ENCODE measurements at places on chromosomes 2 and 18.

- no peak for DNase-seq
Measured at GRCh38 chr2:54074606-54075341, 40.6 kb upstream of the ACYP2 start.

DNA sequence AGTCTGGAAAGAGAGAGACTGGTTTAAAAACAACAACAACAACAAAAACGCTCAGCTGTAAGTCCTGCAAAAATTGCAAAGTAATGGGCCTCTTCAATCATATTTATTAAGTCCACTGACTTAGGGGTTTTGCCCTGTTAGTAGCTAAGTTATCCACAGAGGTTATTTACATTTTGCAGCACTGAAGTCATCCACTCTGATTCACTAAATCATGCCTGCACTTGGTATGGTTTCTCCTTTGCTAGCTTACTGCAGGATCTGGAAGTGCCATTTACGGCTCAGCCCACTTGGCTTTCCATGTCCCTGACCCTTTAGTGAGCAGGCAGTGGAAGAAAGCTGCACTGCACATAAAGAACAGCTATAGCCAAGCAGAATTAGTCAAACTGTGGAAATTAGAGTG is 484.4 kb downstream of the NRXN1 start:
- no peak for DNase-seq

GRCh38 chr2:129673234-129673633 is 306.2 kb upstream of the RAB6C start:
- no peak for DNase-seq

GRCh38 chr18:13262839-13263691 is 44.5 kb downstream of the LDLRAD4 start:
- no peak for DNase-seq

DNA sequence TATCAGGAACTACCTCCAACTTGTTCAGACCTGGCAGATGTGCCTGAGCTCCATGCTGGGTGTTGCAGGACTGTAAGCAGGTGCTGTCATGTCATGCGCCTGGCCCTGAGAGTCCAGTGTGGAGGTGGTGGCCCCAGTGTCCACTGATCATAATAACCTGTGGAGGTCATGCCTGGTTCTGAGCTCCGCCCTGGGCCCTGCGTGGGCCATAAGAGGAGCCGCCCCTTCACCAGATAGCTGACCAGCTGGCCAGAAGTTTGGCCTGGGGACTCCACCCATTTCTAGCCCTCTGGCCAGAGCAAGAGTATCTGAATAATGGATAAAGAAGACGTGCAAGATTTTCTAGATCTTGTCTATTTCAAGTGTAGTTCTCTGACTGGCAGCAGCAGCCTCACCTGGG is 72.4 kb downstream of the CTIF start:
- DNase-seq = no peak

- no peak for DNase-seq
Measured at GRCh38 chr18:8001711-8002301, 434.7 kb downstream of the PTPRM start.

DNA sequence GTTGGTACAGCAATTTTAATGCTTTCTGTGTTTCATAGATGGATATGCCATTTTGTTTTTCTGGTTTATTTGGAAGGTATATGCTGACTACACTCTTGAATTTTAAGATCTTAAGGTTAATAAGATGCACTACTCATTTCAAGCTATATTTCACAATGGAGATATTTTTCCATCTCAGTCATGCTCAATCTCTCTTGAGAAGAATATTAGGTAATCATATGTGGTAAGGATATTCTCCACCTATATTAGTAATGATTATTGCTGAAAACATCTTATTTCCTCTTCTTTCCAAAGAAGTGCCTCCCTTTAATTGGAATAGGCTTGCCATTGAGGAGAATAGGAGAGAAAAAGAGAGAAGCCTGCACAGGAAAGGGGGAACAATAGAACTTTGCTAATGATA is 40.1 kb downstream of the EPB41L3 start:
- DNase-seq = no peak

GRCh38 chr2:141411419-141411818 is 719.4 kb downstream of the LRP1B start:
- no peak for DNase-seq

DNA sequence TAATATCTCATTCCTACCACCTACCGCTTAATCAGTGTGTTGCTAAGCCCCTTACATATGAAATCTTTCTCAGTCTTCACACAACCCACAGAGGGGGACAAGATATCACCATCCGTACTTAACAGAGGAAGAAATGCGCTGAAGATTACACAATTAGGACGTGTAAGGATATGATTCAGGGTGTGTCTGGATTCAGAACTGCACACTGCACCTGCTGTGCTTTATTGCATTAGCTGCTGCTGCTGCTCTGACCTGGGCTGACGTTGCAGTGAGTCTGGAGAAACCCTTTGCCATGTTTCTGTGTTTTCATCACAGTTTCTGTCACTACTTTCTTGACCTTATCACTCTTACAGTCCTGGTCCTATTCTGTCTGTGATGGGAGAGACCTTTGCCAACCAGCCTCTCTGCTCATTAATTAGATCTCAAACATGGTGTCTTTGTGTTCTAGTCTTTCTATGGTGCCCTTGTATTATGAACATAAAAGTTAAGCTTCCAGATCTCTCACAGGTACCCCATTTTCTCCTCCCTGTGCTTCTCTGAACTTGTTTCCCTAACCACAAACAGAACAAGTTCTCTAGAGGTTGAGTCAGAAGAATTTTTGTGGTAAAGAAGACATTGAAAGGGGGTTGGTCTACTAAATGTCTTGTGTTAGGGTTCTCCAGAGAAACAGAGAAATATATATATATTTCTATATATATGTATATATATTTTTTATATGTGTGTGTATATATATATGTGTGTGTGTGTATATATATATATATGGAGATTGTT is 92.9 kb upstream of the CYP1B1 start:
- no peak for DNase-seq

DNA sequence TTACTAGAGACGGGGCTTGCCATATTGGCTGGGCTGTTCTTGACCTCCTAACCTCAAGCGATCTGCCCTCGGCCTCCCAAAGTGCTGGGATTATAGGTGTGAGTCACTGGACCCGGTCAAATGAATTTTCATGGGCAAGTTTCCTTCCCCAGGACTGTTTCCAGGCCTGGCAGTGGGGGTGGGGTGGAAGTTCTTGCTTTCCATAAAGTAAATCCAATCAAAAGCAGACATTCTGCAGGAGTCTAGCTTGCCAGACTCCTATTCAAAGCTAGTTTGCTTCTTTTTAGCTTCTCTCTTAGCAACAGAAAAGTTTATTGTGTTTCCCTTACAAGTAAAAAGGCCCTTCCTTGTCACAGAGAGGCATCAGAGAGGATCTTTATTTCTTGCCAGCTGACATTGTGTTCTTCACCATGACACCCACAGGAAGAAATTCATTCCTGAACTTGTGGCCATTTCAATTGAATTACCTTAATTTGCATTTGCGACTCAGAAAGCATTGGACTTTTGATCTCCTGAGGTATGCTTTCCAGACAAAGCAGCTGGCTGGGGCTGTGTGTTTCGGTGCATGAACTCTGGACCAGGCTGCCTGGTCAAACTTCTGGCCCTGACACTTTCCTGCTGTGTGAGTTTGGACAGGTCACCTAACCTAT is 37.9 kb downstream of the LYPD1 start:
- DNase-seq = no peak

DNA sequence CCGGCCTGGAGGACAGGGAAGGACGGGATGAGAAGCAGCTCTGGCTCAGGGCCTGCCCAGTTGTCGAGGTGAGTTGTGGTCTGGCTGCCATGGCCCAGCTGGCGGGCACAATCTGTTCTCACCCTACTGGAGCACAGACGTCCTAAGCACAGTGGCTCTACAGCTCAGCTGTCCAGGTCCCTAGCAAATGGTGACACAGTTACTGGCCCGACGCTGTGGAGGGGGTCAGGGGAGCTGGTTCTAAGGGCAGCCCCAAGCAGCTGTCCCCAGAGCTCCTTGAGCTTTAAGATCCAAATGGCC is 32.9 kb downstream of the KCNK3 start:
- DNase-seq = no peak

DNA sequence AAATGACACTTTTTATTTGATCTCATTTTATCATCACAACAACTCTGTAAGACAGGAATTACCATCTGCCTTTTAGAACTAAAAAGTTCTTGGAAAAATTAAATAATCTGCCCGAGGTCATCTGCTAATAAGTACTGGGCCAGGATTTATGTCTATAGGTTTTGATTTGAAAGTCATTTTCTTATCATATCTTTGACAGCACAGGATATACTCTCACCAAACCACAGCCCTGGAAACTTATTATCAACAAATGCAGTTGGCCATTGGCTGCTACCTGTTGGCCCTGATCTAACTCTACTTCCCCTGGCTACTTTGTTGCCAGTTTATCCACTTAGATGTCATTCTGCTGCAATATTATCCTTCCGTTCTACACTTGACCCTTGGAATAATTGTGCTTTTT is 354.6 kb downstream of the RAD51AP2 start:
- no peak for DNase-seq

DNA sequence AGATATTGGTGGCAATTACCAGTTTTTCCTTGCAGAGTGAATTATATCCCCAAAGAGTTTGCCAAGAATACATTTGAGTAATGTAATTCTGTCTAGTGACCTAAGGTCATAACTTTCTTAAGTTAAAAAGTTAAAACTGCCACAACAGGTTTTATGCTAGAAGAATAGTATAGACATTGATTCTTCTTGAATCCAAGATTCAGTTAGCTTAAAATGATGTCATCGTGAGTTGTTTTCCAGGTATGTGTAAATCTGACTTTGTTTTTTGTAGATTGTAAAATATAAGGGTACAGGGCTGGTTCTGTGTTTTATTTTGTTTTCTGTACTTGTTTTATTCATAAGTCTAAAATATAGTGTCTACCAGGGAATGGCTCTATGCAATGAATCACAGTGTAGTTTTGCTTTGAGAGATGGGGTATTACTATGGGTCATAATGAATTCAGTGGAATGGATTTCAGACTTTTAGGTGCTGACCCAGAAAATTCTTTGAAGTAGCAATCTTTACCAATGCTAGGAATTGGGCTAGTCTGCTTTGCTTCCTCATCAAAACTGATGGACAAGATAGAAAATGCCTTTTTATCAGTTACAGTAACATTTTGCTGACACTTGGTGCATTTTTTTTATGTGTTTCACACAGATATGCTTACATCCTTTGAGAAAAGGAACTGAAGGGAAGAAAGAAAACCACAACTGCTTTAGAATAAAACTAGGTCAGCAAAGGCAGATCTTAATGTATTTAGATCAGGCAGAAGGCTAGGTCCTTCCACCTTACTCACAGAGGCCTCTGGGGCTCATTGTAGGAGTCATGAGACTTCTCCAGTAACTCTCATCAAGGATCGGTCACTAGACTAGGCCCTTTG is 20.8 kb upstream of the MGAT5 start:
- DNase-seq = no peak

- no peak for DNase-seq
Measured at GRCh38 chr2:236986524-236987330, 99.0 kb upstream of the COPS8 start.

GRCh38 chr2:141515931-141516330 is 614.9 kb downstream of the LRP1B start:
- no peak for DNase-seq

GRCh38 chr2:171004833-171005232 is 75.8 kb downstream of the GORASP2 start:
- DNase-seq = no peak

- DNase-seq = no peak
Measured at GRCh38 chr18:13051950-13052349, 60.8 kb downstream of the CEP192 start.

- DNase-seq = no peak
Measured at GRCh38 chr2:102141970-102142828, at the start of gene IL1R1. Gene IL1R1, plus strand, starts transcription at chr2:102142746. Its CDS starts 14,979 bp downstream, at chr2:102157725.

DNA sequence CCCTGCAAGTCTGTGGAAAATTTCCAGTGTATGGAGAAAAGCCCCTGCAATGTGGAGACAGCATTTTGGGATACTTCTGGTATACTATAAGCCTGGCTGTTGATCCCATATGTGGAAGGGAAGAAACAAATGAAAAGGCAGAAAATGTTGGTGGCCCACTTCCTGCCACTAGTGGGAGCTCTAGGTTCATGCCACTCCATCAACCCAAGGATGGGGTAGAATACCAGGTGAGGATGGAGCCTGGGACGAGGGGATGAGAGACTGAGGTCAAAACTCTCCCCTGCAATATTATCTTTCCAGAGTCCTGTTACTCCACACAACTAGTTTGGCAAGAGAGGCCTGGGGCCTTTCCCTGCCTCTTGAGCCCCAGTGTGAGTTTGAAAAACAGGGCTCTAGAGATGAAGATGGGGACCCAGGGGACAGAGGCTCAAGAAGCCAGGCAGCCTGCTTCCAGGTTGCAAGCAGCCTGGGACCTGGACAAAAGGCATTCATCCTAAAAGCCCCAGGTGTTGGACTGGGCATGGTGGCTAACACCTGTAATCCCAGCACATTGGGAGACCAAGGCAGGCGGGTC is 31.9 kb downstream of the BMP10 start:
- no peak for DNase-seq

- no peak for DNase-seq
Measured at GRCh38 chr2:70620020-70620419, 66.4 kb upstream of the TGFA start.
